ENCODE measurements at places on chromosomes 1 and 21.

DNA sequence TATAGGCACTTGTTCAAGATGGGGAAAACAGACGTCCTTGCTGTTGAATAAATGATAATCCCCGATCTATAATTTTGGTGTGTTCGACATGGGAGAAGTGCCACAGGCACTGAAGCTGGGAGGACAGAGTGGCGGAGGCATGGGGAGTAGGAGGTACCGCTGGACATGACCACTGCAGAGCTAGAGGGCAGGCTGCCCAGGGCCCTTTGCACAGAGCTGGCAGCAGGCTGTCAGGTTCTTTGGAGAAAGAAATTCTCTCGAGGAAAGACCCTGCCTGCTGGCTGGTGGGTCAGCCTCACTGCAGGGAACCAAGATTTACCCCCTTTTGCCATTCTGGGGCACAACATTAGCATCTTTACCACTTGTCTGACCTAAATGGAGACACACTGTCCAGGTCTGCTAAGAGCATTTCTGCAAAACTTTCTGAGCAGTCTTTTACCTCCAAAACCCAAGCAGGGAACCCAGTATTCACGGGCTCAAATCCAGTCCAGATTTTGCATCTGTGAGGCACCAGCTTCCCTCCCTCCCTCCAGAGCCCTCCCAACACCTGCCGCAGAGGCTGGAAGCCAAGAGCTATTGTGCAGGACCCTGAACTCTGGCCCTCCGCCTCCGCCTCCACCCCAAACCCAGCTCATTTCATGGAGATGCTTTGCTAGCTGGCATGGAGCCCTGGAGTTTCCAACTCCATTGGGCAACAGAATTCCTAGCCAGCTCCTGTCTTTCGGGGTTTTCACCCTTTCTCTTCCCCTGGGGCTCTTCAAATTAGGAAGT is 142.3 kb downstream of the PLXNA2 start:
- H3K27ac ChIP-seq: no peak overlapping the region
- peaks cover 24% of the 10 kb centered on the region for H3K4me1 ChIP-seq
- H3K36me3 ChIP-seq: no peaks in the 10 kb centered on the region
- no peak for DNase-seq
- no peak overlapping the region for H3K4me3 ChIP-seq

DNA sequence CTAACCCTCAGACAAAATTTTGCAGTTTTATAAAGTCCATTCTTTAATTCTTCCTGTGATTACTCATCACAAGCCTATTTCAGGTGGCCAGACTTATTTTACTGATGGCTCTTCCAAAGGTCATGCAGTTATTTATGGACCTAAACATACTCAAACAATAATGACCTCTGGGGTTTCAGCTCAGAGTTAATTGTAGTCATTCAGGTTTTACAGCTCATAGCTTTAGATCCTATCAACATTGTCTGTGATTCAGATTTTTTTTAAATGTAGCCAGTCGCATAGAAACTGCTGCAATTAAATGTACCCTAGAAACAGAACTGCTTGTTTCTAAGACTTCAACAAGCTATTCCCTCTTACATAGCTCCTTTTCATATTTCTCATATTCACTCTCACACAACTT is 270.8 kb downstream of the COL11A1 start:
- no peaks in the 10 kb centered on the region for H3K4me1 ChIP-seq
- H3K27ac ChIP-seq: no peak overlapping the region
- H3K4me3 ChIP-seq: no peak overlapping the region
- H3K27me3 ChIP-seq: no peaks in the 10 kb centered on the region

GRCh38 chr1:179322557-179322956 is 29.0 kb downstream of the SOAT1 start:
- H3K4me1 ChIP-seq: no peaks in the 10 kb centered on the region
- H3K27me3 ChIP-seq: no peaks in the 10 kb centered on the region
- no peak overlapping the region for H3K4me3 ChIP-seq
- no peak overlapping the region for H3K27ac ChIP-seq
- H3K36me3 ChIP-seq: no peaks in the 10 kb centered on the region

DNA sequence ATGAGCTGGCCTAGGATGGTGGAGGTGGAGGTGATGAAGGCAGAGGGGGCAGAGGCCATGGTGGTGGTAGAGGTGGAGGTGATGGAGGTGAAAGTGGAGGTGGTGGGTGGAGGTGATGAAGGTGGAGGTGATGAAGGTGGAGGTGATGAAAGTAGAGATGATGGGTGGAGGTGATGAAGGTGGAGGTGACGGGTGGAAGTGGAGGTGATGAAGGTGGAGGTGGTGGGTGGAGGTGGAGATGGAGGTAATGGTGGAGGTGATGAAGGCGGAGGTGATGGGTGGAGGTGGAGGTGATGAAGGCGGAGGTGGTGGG is 19.7 kb upstream of the NPHP4 start:
- no peak for DNase-seq
- H3K36me3 ChIP-seq: no peaks in the 10 kb centered on the region
- H3K27me3 ChIP-seq: peaks cover 7% of the 10 kb centered on the region
- H3K27ac ChIP-seq: no peak overlapping the region
- H3K4me3 ChIP-seq: no peak overlapping the region

DNA sequence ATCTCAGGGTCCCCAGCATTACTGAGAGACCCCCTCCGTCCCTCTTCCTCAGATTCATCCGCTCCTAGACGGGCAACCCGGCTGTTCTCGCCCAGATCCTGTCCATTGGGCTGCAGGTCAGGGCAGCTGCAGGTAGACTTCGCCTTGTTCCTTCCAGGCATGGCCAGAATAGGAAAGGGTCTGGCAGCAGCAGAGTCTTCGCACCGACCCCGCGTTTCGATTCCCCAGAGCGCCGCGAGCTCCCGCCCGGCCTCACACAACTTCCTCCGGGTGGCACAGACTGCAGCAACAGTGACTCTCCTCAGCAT is 265 bp downstream of the NRDC start:
- H3K27me3 ChIP-seq: peaks cover 2% of the 10 kb centered on the region
- H3K36me3 ChIP-seq: no peaks in the 10 kb centered on the region
- no peak overlapping the region for H3K4me3 ChIP-seq
- H3K4me1 ChIP-seq: peaks cover 11% of the 10 kb centered on the region
- DNase-seq: no peak
- no peak overlapping the region for H3K27ac ChIP-seq

DNA sequence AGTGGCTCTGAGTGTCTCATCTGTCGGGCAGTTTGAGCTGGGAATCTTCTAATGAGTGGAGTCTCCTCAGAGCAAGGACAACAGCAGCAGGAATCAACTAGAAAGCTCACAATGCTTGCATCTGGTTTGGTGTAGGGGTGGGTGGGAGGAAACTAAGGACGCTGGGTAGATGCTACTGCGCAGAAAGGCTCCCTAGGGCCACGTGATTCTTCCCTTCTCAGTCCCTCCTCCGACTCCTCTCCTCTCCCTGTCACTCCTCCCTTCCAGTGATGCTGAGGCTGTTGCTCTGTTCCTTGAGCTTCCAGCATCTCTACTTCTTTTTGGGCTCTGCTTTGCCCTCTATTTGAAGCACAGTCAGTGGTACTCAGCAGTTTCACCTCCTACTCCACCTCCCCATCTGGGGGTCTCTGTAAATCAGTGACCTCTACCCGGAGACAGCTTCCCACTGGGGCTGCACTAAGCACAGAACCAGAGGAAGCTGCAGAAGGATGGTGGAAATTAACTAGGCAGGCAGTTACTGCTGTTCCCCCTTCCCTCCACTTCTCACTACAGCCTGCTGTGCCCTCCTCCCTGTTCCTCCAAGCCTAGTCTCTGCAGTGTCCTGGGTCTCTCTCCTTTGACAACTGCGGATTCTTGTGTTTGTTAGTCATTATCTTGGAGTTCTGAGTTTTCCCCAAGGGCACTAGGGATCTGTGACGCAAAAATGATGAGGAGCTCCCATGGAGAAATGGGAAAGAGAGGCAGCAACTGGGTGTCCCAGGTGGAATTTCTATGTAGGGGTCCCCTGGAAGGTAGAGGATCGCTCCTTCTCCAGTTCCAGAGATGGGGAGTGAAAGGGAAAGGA is 5.8 kb downstream of the LINGO4 start:
- peaks cover 2% of the 10 kb centered on the region for H3K4me1 ChIP-seq
- H3K27me3 ChIP-seq: peaks cover 11% of the 10 kb centered on the region
- no peak for DNase-seq

DNA sequence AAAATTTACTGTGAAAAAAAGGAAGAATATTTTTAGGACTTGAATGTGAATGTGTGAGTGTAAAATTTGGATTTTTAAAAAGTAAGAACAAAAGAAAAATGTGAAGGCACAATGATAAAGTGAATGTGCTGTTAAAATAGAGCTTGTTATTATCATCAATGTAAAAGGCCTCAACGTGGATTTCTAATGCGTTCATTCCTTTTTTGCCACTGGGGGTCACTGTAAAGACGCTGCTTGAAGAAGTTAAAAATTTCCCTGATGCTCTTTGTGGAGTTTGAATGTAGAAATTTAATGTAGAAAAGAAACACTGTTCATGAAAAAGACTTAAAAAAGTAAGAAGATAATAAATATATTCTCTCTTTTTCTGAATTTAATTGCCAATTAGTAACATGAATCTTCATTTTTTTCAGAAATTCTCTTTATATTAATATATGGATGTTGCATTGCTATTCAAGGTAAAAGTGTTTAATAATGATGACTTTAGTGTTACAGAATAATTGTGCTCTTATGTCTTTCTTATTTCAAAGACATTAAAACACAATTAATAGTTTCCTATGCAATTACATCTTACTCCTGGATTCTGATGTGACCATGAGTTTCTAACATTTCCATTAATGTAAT is 161.5 kb downstream of the DNM3 start:
- H3K4me1 ChIP-seq: no peaks in the 10 kb centered on the region
- H3K4me3 ChIP-seq: no peak overlapping the region
- DNase-seq: no peak

DNA sequence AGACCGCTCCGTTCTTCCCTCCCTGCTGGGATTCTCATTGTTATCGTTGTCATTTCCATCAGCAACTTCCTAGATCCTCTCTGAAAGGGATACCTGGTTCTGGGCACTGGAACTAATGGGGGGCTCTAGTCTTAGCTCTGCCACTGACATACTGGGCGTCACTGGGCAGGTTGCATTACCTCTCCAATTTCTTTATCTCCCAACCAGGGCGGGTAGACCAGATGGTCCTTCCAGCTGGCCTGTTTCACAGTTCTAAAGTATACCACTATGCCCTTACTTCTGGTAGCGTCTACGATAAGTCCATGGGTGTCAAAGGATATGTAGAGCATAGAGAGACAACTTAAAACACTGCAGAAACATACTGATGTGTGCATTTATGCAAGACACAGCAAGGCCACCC is 1.4 kb downstream of the GPR37L1 start:
- H3K4me3 ChIP-seq: no peak overlapping the region
- peaks cover 7% of the 10 kb centered on the region for H3K4me1 ChIP-seq
- no peak overlapping the region for H3K27ac ChIP-seq
- H3K36me3 ChIP-seq: no peaks in the 10 kb centered on the region
- no peak for DNase-seq

GRCh38 chr1:83499998-83500397 is 498.9 kb downstream of the TTLL7 start:
- H3K4me3 ChIP-seq: no peak overlapping the region
- H3K4me1 ChIP-seq: peaks cover 11% of the 10 kb centered on the region
- H3K36me3 ChIP-seq: no peaks in the 10 kb centered on the region
- H3K27ac ChIP-seq: no peak overlapping the region

GRCh38 chr1:203516184-203516583 is 22.2 kb downstream of the OPTC start:
- peaks cover 19% of the 10 kb centered on the region for H3K27me3 ChIP-seq
- H3K4me1 ChIP-seq: peaks cover 23% of the 10 kb centered on the region
- no peak overlapping the region for H3K27ac ChIP-seq
- DNase-seq: peak; percentile 39

- no peak for DNase-seq
- no peak overlapping the region for H3K27ac ChIP-seq
- H3K4me3 ChIP-seq: no peak overlapping the region
- H3K36me3 ChIP-seq: no peaks in the 10 kb centered on the region
These were observed 310.6 kb downstream of the LRRC7 start for GRCh38 chr1:69878338-69878737.

DNA sequence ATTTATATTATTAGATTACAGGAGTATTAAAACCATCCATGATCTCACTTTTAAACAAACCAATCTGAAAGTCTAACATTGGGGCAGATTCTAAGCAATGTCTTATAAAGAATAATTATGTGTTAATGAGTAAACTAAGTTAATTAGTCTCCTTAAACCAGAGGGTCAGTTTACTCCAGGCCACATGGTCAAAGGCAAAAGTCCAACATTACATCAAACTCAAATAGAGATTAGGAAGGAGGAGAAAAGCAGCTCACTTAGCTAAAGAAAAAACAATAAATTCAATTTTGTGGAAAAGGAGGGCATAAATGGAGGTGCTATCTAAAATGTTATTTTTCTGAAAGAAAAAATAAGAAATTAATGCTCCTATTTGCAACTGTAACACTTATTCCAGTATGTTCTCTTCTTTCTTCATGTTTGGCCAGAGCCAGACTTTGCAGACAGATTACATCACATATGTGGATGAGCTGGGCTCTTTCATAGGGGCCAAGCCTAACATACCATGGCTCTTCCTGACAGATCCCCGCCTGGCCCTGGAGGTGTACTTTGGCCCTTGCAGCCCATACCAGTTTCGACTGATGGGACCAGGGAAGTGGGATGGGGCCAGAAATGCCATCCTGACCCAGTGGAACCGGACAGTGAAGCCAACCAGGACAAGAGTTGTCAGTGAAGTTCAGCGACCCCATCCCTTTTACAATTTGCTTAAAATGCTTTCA is 24.3 kb upstream of the FMO2 start:
- no peak overlapping the region for H3K4me3 ChIP-seq
- H3K27ac ChIP-seq: no peak overlapping the region
- no peaks in the 10 kb centered on the region for H3K27me3 ChIP-seq
- no peak for DNase-seq
- H3K4me1 ChIP-seq: no peaks in the 10 kb centered on the region
- no peaks in the 10 kb centered on the region for H3K36me3 ChIP-seq

- H3K27ac ChIP-seq: no peak overlapping the region
- H3K27me3 ChIP-seq: peaks cover 6% of the 10 kb centered on the region
- no peaks in the 10 kb centered on the region for H3K36me3 ChIP-seq
These were observed 48.1 kb downstream of the KANK4 start for GRCh38 chr1:62271134-62271533.

GRCh38 chr1:57590978-57591377 is 167.1 kb upstream of the DAB1 start:
- H3K4me1 ChIP-seq: no peaks in the 10 kb centered on the region
- DNase-seq: no peak
- no peak overlapping the region for H3K4me3 ChIP-seq
- no peaks in the 10 kb centered on the region for H3K36me3 ChIP-seq

DNA sequence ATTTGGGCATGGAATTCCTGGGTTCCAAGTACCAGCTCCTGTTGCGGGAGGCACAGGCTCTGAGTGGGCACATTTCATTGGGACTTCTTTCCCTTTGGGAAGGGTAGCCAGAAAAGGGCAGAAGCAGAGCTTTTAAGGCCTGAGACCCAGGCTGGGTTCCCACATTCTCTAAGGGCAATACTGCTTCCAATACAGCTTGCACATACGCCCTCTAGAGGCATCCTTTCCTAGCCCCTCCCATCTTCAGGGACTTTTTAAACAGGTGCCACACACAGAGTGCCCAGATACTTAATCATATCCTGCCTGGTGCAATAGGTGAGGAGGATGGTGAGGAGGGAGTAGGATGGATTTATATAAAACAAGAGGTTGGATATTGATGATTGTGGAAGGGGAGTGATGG is 5.7 kb downstream of the GPR88 start:
- no peaks in the 10 kb centered on the region for H3K4me1 ChIP-seq
- H3K27me3 ChIP-seq: peaks cover 4% of the 10 kb centered on the region
- H3K27ac ChIP-seq: no peak overlapping the region
- no peaks in the 10 kb centered on the region for H3K36me3 ChIP-seq

GRCh38 chr1:207885129-207886032 is 25.5 kb downstream of the CD34 start:
- no peaks in the 10 kb centered on the region for H3K36me3 ChIP-seq
- H3K27ac ChIP-seq: no peak overlapping the region
- peak; percentile 87 for DNase-seq
- no peaks in the 10 kb centered on the region for H3K4me1 ChIP-seq

Data from glutamatergic neuron (in vitro differentiated cells).